ENCODE measurements at places on chromosomes 7 and 10. TPM values are rescaled to one million over a fixed set of nuclear protein-coding genes. Genes with fewer than 3 reads are reported as not detected.

- peak; percentile 52 for DNase-seq
These were observed 24.3 kb downstream of the YKT6 start for GRCh38 chr7:44224974-44225565.

The FLNC gene
- 905 TPM for total RNA-seq

DNA sequence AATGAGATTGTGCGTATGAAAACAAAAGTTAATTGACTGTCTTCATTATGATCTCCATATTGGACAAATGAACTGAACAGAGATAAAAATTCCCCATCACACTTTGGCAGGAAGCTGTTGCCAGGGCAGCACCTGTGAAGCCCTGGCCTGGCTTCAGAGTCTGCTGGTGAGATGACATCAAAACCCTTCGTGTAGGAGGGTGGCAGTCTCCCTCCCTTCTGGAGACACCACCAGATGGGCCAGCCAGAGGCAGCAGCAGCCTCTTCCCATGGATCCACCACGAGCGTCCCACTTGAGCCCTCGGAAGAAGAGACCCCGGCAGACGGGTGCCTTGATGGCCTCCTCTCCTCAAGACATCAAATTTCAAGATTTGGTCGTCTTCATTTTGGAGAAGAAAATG is at the start of gene DNTT:
DNTT (plus strand) TSS at position 205 of the 400 bp plus-strand sequence; CDS start at position 269, 64 bp downstream.
- no peak for DNase-seq

- DNase-seq: no peak
These were observed 34.1 kb upstream of the ARMC3 start for GRCh38 chr10:22893781-22894180.

GRCh38 chr10:102384606-102385429 is 10.7 kb upstream of the NFKB2 start:
- no peak for DNase-seq

The ITPRID1 gene
- total RNA-seq: not detected

DNA sequence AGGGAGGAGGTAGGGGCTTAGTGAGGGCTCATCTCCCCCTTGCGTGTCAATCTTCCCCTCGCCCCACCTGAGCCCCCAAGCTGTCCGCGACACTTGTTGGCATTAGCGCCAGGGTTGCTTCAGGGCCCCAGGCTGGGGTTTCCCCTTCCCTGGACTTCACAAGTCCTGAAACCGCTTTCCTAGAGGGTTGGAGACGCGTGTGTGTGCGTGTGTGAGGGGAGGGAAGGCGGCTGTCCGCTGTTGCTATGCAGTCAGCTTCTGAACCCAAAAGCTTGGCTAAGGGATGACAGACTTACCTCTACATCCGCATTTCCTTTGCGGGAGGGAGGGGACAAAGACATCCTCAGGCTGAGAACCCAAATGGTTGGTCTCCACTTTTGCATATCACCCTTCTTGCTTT is 803 bp downstream of the GOLGA7B start:
- no peak for DNase-seq

GRCh38 chr10:58070956-58071355 is 196.7 kb downstream of the IPMK start:
- no peak for DNase-seq

DNA sequence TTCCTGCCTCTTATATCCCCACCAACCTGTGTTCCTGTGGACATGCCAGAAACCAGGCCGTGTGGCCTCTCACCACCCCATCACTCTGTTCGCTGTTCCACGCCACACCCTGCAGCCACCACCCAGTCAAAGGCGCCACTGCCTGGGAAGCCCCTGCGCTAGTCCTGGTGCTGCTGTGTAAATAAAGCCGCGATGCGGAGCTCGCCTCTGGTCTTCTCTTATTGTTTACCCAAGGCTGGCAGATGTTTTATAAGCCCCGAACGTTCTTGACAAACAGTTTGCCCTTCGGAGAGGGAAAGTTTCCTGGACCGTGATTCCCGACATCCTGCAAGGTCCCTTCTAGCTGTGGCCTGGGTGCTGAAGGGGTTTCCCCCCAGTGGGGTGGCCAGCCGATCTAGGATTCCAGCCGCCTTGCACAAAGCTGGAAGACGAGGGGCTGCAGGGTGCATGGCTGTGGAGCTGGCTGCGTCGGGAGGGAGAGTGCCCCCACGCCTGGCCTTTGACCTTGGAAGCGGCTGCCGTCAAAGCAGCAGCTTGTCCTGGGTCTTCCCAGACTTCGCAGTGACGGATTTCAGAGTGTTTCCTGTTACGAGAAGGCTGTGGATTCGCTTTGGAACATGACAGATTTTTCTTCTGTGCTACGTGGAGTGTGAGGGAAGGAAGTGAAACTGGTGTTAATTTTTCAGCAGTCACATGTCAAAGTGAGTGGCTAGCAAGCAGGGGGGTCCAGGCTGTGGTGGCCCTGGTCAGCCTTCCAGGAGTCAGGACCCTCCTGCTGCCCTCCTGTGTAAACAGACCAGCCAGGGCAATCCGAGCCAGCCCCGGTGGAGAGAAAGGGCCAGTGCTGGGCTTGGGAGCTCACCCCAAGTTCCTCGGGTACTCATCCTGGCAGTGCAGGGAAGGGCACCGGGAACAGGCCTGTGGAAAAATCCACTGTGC is 61.6 kb downstream of the LHPP start:
- DNase-seq: no peak

DNA sequence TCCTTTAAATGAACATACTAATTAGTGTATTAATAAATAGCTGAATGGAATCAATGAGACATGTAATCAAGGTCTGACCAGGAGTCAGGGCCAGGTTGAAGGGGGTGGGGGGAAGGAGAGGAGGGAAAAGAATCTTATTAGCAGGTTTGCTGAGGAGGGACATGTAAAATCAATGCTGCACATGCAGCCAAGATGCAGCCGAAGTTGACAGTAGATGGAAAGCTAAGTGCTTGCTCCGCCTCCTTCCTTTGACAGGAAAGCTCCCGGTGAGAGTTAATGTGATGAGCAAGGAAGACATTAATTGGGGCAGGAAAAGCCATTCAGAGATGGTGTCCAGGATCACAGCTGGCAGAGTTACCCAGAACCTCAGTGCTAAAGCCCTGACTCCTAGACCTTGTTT is 24.4 kb downstream of the PLXNA4 start:
- DNase-seq: no peak

The RASA4 gene
- total RNA-seq: 17.1 TPM

GRCh38 chr7:20320322-20320721 is 10.4 kb upstream of the ITGB8 start:
- DNase-seq: no peak

The SEMA4G gene
- total RNA-seq: 1.5 TPM

The EBLN1 gene
- not detected for total RNA-seq

The SFTPA1 gene
- 0.24 TPM for total RNA-seq

DNA sequence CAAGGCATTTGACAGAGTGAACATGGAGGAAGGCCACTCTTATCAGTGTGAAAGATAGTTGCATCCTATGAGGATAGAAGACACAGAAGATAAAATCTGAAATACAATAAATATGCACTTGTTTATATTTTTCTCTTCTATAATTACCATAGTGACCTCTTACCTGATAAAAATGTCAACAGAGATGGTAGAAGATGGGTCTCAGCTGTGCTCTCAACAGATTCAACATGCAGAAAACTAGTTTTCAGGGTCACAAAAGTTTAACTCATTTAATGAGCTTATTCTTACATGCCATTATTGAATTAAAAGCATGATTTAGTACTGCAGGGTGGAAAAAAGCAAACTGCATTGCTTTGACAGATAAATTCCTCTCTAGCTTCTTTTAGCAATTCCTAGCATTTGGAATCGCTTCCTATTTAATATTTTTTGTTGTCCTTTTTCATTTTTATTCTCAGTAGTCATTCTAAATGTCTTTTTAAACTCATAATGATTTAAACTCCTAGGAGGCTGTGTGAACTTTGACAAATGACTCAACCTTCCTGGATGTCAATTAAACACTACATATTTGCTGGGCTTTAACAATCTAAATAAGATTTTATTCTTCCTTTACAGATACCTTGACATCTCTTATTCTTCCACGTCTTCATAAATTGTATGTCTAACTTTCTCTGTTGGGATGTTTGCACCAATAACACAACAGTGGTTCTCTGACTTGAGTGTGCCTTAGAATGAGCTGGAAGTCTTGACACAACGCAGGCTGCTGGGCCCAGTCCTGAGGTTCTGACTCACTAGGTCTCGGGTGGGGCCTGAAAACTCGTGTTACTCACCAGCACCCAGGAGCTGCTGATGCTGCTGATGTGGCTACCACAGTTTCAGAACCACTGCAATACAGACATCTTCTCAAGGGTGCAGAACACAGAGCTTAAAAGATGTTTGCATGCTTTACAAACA is 565.5 kb upstream of the IGFBP3 start:
- no peak for DNase-seq

The MAT1A gene
- total RNA-seq: 0.19 TPM

- no peak for DNase-seq
These were observed 614 bp upstream of the IFIT2 start for GRCh38 chr10:89301232-89301631.

- no peak for DNase-seq
These were observed 18.1 kb downstream of the LRMDA start for GRCh38 chr10:75449382-75450074.

DNA sequence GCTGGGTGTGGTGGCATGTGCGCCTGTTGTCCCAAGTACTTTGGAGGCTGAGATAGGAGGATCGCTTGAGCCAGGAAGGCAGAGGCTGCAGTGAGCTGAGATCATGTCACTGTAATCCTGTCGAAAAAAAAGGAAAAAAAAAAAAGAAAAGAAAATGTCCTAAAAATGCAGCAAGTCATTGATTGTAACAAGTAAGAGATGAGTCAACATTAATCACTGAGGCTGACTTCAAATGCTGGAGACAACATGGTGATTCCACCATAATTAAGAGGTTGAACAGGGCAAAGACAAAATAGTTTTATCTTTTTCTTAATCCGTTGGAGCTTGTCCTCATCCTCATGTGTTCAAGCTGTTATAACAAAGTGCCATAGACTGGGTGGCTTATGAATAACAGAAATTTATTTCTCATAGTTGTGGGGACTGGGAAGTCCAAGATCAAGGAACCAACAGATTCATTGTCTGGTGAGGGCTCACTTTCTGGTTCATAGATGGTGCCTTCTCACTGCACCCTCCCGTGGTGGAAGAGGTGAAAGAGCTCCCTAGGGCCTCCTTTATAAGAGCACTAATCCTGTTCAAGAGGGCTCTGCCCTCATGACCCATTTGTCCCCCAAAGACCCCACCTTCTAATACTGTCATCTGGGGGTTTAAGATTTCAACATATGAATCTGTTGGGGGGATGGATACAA is 60.3 kb downstream of the TBXAS1 start:
- DNase-seq: no peak

The CTBP2 gene
- total RNA-seq: 31.3 TPM

DNA sequence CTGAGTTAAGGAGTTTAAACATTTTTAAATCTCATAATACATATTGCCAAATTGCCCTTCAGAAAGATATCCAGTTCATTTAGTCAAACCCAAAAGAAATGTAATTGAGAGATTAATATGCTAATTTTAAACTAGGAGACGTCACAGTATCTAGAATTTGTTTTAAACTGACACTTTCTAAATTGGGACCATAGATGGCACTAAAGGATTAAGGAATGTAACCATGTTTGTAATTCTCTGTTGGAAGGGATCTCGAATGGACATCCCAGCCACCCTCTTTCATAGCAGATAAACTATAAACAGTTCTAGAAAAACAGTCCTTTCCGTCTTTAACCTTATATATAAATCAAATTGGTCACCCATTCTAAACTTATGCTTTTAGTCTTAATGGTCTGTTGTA is 30.0 kb upstream of the SAMD9L start:
- DNase-seq: no peak

The SLC26A3 gene
- total RNA-seq: not detected

The ANKRD61 gene
- not detected for total RNA-seq

The PNLIPRP3 gene
- not detected for total RNA-seq

GRCh38 chr10:58746474-58747185 is 234.0 kb downstream of the BICC1 start:
- no peak for DNase-seq

GRCh38 chr10:53357587-53357986 is 585.0 kb upstream of the MBL2 start:
- DNase-seq: no peak

- no peak for DNase-seq
These were observed 44.8 kb downstream of the SHTN1 start for GRCh38 chr10:116960066-116960776.

- DNase-seq: no peak
These were observed 16.1 kb downstream of the MYL10 start for GRCh38 chr7:101612885-101613515.

DNA sequence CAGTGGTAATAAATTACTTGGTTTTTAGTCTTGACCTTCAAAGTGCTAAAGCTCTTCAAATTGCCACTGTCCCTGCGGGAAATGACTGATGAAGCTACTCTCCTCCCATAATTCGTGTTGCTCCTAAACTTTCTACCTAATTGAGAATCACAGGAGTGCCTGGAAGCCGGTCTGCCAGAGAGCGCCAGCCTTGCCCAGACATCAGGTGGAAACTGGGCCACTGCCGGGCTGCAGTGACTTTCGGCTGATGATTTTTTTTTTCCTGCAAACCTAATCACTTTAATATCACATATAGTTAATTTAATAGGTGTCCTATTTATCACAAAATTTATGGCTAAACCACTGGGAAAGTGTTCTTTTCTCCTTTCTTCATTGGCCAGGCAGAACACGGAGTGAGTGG is 59.6 kb upstream of the UBE3C start:
- DNase-seq: no peak

DNA sequence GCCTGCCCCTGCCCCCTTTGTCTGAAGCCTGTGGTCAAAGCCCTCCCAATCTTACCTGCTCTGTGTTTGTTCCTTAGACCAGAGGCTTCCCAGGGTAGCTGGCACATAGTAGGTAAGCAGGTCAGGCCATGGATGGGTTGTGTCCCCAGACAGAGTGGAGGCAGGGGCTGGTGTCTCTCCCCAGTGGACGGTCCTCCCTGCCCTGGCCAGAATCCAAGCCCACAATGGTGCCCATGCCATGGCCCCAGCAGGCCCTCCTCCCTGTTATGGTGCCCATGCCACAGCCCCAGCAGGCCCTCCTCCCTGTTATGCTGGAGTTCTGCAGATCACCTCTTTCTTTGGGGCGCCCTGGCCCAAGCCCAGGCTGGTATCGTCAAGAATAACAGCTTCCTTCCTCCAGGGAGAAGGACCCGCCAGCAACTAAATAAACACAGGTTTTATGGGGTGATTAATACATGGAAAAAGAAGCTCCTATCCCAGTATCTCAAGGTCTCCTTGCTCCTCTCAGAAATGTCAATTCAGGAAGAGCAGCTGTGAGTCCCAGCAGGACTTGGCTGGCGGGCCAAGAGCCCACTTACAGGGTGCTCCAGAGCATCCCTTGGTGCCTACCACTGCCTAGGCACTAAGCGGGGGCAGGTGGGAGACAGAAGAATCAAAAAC is 82.0 kb downstream of the NEURL1 start:
- no peak for DNase-seq

The CRCP gene
- total RNA-seq: 23.6 TPM

GRCh38 chr10:79176949-79177602 is 108.3 kb downstream of the ZMIZ1 start:
- no peak for DNase-seq
